ENCODE measurements at places on chromosomes 4 and X.

- DNase-seq, result peak; percentile 26
Observed at GRCh38 chr4:168877511-168878491, 132.3 kb downstream of the CBR4 start.

DNA sequence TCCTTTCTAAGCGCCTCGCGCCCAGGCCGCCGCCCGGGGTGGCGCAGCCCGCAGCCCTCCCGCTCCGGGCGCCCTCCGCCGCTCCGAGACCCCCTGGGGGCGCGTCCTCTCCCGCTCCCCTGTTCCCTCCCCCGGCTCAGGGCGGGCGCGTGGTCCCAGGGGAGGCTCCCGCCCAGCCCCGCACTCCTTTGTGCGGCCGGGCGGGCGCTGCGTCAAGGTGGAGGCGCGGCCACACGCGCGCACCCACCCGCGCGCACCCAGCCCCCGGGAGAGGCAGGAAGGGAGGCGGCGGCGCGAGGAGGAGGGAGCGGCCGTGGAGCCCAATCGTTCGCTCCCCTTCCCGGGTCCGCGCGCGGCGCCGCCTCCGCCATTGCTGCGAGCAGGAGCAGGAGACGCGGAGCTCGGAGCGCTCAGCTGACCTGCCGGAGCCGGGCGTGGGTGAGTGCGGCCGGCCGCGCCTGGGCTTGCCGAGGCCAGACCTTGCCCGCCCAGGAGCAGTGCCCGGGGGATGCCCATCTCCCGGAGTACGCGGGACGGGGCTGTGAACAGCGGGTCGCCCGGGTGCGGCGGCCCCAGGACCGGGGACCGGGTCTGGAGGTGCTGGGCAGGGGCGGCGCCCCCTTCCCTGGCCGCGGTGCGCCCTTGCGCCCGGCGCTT is at the start of gene NSG1:
Gene NSG1, plus strand, starts transcription at position 367 of the 657 bp plus-strand sequence. CDS start 528 bp downstream, outside the sequence.
- peak; percentile 55 for DNase-seq

DNA sequence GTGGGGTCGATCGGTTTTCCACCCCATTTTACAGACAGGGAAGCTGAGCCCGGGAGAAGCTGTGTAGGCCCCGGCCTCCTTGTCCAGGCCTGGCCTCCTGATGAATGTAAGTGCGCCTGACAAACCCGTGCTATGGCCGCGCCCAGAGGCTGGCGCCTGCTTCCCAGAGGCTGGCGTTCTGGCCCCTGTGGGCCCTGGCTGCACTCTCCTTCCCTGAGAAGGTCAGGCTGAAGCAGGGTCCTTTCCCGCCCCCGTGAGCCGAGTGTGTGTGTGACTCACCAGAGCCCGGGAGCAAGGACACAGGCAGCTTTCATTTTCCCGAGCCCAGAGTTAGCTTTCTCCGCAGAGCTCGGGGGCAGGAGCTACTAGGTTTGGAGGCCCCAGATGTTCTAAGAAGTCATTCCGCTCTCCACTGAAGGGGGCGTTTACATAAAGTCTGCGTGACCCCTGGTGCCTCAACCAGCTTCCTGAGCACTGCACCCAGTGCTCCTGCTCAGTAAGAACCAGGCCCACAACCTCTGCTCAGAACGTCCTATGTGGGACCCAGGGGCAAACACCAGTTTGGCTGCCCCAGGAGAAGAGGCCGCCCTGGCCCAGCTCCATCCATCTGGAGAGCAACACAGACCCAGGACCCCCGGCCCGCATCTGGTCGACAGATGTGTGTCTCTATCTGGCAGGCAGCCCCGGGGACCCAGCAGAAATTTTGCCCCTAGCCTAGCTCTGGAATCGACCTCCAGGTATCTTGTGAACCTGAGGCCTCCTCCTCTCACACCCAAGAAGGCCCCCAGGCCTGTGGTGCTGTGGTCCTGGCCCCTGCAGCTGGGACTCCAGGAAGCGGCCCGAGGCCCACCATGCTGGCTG is 13.6 kb downstream of the UVSSA start:
- DNase-seq, result no peak

- no peak for DNase-seq
Observed at GRCh38 chr4:113153529-113154101, 104.2 kb downstream of the ANK2 start.

DNA sequence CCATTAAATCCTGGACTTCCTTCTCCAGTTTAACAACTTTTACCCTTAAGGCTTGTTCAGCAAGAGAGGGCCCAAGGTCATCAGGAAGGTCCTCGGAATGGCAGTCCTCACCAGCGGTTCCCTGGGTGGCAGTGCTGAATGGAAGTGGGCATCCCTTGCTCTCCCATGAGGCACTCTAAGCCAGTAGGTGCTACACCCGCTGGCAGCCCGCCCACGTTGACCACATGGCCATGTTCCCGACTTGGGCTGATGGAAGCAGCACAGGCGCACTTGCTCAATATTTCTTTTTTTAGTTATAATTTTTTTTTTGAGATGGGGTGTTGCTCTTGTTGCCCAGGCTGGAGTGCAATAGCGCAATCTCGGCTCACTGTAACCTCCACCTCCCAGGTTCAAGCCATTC is 277.9 kb downstream of the ZC4H2 start:
- DNase-seq, result no peak

All from progenitor cell of endocrine pancreas (in vitro differentiated cells).